GM23338 (cell line): ENCODE measurements at places on chromosomes 13 and 19. TPM values are rescaled to one million over a fixed set of nuclear protein-coding genes. Genes with fewer than 3 reads are reported as not detected.
A peak's percentile ranks its signal among the peaks of the same experiment; 100 is the strongest.

FFAR1 gene
- not detected in 2 replicates for total RNA-seq

RASIP1 gene
- total RNA-seq: 14.8 and 18.0 TPM in 2 replicates

ITGBL1 gene
- total RNA-seq: not detected in 2 replicates

ZNF600 gene
- total RNA-seq: 5.1 and 6.9 TPM in 2 replicates

GARIN5A gene
- total RNA-seq: 13.3 and 19.9 TPM in 2 replicates

SKA3 gene
- 65.9 and 70.2 TPM in 2 replicates for total RNA-seq

ZNF653 gene
- total RNA-seq: 4.9 and 5.3 TPM in 2 replicates

CNMD gene
- total RNA-seq: 137 and 141 TPM in 2 replicates

FUT6 gene
- total RNA-seq: not detected in 2 replicates

ING1 gene
- 34.4 and 35.8 TPM in 2 replicates for total RNA-seq

DPF1 gene
- 8.3 and 11.7 TPM in 2 replicates for total RNA-seq

ZNF730 gene
- total RNA-seq: 37.9 and 41.8 TPM in 2 replicates

GRCh38 chr19:1394252-1395193, 6.8 kb downstream of the GAMT start:
- no peak for DNase-seq

- DNase-seq: no peak
Measured at GRCh38 chr19:39967561-39967960, 3.4 kb upstream of the PSMC4 start.

DNA sequence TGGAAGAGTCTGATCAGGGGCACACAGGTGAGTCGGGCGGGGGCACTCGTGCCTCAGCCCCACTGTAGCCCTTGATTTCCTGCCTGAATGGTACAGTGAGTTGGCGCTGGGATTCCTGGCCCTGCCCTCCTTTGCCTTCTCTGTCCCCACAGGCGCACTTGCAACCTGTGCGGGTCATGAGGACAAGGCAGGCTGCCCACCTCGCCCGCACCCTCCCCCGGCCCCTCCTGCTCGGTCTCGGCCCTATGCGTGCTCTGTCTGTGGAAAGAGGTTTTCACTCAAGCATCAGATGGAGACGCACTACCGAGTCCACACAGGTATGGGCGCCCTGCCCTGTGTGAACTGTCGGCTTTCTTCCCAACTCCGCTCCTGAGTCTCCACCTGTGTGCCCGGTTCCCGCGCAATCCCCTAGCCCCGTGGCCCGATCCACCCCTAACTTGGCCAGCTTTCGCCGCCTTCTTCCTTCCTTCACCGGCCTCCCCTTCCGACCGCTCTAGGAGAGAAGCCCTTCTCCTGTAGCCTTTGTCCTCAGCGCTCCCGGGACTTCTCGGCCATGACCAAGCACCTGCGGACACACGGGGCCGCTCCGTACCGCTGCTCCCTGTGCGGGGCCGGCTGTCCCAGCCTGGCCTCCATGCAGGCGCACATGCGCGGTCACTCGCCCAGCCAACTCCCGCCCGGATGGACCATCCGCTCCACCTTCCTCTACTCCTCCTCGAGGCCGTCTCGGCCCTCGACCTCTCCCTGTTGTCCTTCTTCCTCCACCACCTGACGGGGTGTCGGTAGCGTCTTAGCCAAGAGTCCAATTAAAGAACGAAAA, 1.6 kb upstream of the KMT2B start:
- peak; percentile 41 for DNase-seq

DNA sequence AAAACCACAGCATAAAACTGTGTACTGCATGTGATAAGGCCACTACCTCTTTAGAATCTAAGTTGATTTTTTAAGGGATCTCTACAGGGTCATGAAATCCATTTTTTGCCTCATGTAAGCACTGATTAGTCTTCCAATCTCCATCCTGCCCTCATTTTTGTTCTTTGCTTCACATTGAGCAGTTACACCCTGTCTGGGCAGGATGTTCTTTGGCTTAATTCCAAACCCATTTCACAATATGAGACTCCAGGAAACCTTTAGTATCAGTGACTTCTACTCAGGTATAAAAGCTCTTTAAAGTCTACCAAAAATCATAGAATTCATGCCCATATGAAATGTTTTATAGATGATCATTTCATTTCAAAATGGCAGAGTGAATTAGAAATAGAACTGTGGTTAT, 592.6 kb downstream of the TBC1D4 start:
- no peak for DNase-seq

DNA sequence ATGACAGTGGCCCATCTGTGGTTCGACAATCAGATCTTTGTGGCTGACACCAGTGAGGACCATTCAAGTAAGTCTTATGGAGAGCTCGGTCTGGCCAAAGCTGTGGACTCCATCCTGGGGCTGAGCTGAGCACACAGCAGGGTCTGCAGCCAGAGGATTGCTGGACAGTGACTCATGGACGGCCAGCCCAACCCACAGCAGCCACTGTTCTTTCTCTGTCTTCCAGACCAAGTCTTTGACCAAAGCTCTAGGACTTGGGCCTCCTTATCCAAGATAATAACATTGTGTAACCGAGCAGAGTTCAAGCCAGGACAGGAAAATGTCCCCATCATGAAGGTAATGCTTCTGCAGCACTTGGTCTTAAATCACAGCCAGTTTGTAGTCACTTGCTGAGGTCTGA, 12.4 kb downstream of the ATP12A start:
- DNase-seq: no peak

DNA sequence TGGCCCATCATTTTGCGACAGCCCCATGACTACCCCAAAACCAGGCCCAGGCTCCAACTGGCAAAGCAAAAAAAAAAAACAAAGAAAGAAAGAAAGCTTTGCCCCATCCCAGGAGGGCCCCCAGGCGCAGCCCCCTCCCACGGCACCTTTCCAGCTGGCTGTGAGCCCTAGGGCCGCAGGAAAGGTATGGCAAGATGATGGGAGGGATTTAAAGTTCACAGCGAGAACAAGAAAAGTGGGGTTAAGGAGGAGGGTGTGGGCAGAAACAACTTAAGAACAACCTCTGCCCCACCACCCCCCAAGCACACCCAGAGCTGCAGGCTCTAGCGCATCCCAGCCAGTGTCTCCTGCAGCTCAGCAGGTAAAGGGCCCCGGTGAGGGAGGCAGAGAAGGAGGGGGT, at the start of gene CYP2F1:
TSS of gene CYP2F1 (plus strand) at position 301 of the 400 bp plus-strand sequence. CDS start 1,757 bp downstream, outside the sequence.
- DNase-seq: no peak

- DNase-seq: peak; percentile 97
Measured at GRCh38 chr19:18292810-18293641, 11.6 kb upstream of the JUND start.

GRCh38 chr13:40381935-40382764, 284.3 kb downstream of the FOXO1 start:
- no peak for DNase-seq

DNA sequence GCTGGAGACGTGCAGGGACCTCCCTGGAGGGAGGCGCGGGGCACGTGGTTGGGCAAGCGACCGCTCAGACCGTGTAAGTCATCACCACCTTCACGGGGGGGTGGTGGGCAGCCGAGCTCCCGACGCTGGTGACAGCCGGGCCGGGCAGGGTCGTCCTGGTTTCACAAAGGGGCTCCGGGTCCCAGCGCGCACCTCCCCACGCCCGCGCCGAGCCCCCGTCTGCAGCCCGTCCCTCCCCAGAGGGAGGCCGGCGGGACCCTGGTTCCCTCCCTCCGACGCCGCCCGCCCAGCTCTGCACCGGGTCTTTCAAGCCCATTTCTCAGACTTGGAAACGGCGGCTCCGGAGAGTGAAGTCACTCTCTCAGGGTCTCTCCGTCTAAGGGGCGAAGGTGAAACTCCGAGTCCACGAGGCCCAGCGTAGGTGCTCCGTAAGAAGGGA, 729 bp upstream of the ARID3A start:
- no peak for DNase-seq

DNA sequence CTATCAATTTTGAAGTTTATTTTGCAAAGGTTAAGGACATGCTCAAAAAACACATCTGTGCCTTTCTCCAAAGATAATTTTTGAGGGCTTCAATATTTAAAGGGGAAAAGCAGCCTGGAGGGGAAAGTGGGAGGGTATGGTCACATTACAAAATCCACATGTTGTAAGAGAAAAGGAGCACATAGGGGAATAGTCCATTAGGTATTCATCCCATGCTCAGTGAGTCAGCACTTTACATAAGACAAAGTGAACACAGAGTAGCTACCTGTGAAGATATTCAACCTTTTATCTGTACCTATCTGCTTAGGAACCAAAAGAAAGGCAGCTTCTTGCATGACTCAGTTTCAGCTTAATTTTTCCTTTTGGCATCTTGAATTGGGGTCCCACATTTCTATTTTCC, 932.0 kb downstream of the SLITRK6 start:
- DNase-seq: peak; percentile 24

GRCh38 chr19:33434069-33434885, 60.8 kb downstream of the CEBPG start:
- no peak for DNase-seq

- DNase-seq: no peak
Measured at GRCh38 chr13:74103970-74104555, 30.1 kb downstream of the KLF12 start.

GRCh38 chr19:29812080-29812880, 489 bp downstream of the CCNE1 start:
- DNase-seq: peak; percentile 35

GRCh38 chr13:110337247-110337646, 30.2 kb downstream of the COL4A2 start:
- no peak for DNase-seq

DNA sequence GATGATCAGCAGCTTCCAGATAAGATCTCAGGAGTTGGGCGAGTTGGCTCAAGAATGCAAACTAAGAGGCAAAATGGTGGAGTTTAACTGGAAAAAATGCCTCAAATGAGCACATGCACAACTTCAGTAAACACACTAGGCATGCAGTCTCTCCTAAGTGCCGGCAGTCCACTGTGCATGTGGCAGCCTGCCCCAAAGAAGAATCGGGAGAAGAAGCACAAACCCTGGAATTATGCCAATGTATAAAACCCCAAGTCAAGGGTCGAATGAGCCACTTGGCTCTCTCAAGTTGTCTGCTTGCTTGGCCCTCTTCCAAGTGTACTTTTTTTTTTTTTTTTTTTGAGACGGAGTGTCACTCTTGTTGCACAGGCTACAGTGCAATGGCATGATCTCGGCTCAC, 53.3 kb upstream of the SLITRK1 start:
- no peak for DNase-seq

- DNase-seq: peak; percentile 52
Measured at GRCh38 chr19:13765395-13766094, 1.2 kb downstream of the MRI1 start.

- DNase-seq: no peak
Measured at GRCh38 chr13:46313432-46314257, 73.4 kb downstream of the RUBCNL start.

- DNase-seq: no peak
Measured at GRCh38 chr13:44574466-44574855, 1.7 kb downstream of the TSC22D1 start.

DNA sequence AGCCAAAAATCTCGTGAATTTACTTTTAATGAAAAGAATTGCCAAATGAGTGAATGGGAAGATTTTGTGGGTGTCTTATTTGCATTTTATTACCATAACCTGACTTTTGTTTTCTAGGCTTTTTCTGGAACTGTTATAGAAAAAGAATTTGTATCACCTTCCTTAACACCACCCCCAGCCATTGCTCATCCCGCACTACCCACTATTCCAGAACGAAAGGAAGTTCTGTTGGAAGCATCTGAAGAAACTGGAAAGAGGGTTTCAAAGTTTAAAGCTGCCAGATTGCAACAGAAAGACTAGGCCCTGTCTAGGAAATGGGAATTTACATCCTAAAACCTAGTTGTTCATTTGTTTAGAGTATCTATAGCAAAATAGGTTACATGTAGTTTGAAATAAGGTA, 72.7 kb downstream of the URI1 start:
- DNase-seq: no peak

- DNase-seq: no peak
Measured at GRCh38 chr13:45943120-45943519, 91.6 kb upstream of the SIAH3 start.
